Esophagus muscularis mucosa (tissue), 4 donors: ENCODE measurements at places on chromosomes 11 and 22.

- DNase-seq, result no peak
Observed at GRCh38 chr11:2743427-2744110, 43.8 kb upstream of the KCNQ1OT1 start.

DNA sequence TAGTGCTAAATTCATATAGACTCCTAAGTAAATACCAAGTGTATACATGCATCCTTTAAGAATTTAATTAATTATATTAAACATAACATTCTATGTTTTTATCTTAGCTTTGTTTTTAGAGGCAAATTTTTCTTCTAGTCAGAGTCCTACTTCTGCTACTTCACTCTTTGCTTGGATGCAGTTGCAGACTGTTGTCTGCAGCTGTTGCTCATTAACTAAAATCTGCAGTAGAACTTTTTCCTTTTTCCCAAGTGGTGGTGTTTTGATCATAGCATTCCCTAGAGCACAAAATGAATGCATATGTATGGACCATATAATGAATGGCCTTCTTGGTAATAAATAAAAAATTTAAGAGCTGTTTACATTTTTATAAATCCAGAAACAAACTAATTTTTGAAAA lies 198.3 kb downstream of the CASP12 start:
- DNase-seq, result no peak

GRCh38 chr11:69841859-69842698 lies 22.9 kb upstream of the FGF3 start:
- DNase-seq, result no peak

- no peak for DNase-seq
Observed at GRCh38 chr11:36155770-36156160, 133.5 kb downstream of the COMMD9 start.

DNA sequence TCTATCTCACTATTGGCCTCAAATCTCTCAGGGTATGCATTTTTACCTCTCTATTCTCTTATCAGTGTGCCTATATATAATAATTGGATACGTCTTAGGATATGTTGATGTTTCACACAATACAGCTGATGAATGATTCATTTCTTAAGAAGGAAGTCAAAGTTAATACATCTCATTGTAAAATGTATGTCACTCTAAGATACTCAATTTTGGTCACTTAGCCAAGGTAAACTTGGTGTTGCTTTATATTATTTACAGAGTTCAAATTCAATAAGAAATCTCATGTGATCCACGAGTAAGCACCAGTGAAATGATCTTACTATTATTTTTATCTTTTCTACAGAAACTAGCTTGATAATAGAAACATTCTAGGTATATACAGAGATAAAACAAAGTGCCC lies 1266.5 kb downstream of the JRKL start:
- DNase-seq, result no peak

- no peak for DNase-seq
Observed at GRCh38 chr22:49208004-49208402, 619.7 kb downstream of the BRD1 start.

GRCh38 chr11:14768526-14769188 lies 123.4 kb downstream of the CYP2R1 start:
- no peak for DNase-seq
